ENCODE measurements at places on chromosomes 11 and 22.
A peak's percentile ranks its signal among the peaks of the same experiment; 100 is the strongest.

- DNase-seq: peak; percentile 41
These were observed 5.5 kb downstream of the UNC93B1 start for GRCh38 chr11:67998150-67999045.

DNA sequence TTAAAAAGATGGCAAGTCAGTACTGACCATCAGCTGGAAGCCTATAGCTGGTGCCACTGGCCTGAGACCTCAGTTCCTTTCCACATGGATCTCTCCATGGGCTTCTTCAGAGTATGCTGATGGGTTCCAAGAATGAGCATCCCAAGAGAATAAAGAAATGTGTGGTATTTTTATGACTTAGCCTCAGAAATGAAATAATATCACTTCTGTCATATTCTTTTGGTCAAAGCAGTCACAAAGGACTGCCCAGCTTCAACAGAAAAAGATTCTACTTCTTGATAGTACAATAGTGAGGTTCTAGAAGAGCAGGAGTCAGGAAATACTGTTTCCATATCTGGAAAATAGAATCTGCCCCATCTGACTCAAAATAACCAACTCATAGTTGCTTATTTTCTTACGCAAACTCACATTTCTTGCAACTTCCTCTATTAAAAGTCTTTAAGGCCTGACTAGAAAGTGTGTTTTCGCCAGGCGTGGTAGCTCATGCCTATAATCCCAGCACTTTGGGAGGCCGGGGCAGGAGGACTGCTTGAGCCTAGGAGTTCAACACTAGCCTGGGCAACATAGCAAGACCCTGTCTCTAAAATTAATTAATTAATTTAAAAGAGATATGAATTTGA is 116.9 kb downstream of the SIK3 start:
- no peak for DNase-seq

DNA sequence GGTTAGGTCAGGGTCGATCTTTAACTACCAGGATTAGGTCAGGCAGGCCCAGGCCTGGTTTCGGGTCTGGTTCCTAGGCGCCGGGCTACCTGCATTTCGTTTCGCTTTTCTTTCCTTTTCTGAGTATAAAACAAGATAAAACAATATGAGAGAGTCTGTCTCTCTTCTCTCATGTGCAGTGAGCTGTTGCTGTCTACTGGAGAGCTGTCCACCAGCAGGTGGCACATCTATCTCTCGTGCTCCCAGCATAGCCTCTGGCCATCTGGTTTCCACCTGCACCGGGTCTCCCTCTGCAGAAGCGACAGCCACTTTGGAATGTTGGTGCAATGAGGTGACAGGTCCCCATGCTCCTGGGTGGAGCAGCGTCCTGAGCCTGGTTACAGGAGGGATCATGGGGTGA is 27.6 kb downstream of the RIBC2 start:
- no peak for DNase-seq

- no peak for DNase-seq
These were observed 436.4 kb upstream of the CCDC90B start for GRCh38 chr11:83722392-83723119.

- DNase-seq: no peak
These were observed 102.7 kb downstream of the LARGE1 start for GRCh38 chr22:33817512-33818127.
